GF-D8 (cell line): ENCODE measurements at places on chromosomes 3 and 15.

DNA sequence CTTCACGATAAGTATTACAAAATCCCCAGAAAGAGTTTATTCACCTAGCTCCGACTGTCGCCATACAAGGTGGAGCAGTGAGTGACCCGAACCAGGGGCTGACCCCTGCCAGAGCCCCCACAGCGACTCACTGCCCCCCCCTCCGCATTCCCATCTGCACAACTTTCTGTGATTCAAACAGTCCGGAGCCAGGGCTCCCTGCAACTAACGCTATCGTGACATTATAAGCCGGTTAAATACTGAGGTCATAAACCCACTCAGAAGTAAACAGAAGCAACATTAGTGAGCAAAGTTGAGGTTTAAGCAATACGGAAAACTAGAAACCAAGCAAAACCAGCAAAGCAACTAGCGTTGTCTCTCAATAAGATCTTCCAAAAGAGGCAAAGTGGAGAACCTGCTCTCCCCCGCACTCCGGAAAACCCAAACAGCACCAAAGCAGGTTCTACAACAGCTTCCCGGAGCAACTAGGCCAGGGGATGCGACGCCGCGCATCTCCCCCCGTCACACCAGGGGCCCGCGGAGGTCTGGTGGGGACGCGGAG is 642 bp downstream of the SCAP start:
- no peak for DNase-seq

- no peak for DNase-seq
These were observed 161.0 kb upstream of the CGNL1 start for GRCh38 chr15:57215326-57215725.

DNA sequence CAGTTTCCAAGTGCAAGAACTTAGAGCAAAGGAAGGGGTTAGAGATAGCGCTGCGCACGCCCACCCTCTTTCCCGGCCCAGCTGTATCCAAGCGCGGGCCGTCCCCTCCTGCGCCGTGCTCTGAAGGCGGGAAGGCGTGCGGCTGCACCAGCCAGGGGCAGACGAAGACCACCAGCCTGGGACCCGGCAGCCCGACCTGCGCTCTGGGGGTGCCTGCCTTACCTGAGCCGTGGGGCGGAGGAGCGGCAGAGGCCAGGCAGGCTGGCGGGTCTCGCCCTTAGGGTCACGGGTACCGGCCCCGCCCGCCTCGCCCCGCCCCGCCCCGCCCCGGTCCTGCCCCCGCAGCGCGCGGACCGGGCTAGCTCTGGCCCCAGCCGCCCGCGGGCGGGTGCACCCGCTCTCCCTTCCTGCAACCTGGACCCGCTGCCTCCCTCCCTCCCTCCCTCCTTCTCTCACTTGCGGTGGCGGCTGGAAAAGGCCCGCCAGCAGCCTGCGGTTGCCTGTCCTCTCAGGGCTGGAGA is at the start of gene WDR72:
TSS of gene WDR72 (minus strand) at position 253 of the 521 bp plus-strand sequence. CDS start 26,514 bp downstream, outside the sequence.
- no peak for DNase-seq

DNA sequence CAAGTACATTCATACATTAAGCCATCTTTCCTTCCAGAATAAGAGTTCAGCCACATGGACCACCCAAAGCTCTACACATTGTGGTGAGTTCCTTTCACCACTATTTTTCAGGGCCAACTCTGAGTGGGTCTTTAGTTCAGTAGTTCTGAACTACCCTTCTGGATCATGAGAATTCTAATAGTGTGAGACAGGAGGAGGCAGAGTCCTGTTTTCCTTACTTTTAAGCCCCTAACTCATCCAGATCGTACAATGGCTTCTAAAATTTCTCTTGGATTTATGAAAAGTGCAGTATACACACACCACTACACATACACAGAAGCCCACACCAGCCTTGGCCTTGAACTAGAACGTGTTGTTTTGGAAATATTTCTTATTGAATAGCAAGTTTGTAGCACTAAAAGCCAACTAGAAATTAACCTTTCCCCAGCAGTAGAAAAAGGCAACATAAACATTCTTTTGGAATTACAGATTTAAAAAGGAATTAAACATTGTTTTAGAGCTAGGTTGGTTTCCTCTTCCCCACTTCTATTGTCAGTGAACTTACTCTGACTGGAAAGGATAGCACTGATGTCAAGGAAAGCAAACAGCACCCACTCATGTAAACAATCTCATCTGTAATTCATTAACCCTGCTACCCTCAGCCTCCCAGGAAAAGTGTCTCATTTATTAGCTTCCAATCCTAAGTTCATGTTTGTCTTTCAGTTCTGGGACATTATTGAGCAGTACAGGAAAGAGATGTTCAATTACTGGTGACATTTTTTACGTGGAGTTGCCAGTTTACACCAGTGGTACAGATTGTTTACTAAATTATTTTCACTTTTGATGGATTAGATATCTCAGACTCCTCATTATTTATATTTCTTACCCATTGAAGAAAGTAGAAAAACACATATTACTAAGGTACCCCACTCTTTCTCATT is 95.7 kb upstream of the AGTR1 start:
- DNase-seq: no peak

GRCh38 chr15:52733088-52733487 is 53.9 kb upstream of the ATOSA start:
- peak; percentile 41 for DNase-seq

GRCh38 chr3:52721002-52721729 is 15.3 kb downstream of the SPCS1 start:
- peak; percentile 99 for DNase-seq
